ENCODE measurements at places on chromosomes 11 and 22.

DNA sequence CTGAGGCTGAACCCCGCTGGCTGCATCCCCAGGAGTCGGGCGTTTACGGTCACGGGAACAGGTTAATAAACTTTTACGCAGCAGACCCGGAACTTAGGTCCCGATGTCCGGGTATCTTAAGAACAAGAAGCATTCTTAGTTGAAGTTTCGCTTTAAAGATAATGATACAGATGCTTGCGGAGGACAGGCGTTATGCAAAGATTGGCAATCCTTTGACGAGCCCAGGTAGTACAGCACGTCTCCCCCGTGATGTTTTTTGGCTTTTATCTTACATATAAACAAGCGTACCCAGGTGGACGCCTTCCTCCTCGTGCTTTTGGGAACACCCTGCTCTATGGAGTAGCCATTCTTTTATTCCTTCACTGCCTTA is 871 bp upstream of the TOLLIP start:
- DNase-seq = no peak

DNA sequence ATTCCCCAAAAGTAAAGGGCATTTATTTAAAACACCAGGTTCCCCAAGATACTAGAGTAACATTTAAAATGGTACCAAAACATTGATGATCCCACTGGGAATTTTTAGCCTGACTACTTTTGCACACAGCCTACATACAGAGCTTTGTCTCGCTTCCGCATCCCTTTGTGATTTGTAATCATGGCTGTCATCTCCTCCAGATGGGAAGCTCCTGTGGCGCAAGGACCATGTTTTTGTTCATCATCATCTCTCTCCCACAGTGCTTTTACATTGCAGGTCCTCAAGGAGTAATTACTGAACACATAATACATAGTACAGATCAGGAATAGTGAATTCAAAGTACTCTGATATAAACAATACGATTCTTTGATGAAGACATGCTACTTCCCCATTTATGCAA is 231.2 kb upstream of the MTNR1B start:
- DNase-seq = no peak

DNA sequence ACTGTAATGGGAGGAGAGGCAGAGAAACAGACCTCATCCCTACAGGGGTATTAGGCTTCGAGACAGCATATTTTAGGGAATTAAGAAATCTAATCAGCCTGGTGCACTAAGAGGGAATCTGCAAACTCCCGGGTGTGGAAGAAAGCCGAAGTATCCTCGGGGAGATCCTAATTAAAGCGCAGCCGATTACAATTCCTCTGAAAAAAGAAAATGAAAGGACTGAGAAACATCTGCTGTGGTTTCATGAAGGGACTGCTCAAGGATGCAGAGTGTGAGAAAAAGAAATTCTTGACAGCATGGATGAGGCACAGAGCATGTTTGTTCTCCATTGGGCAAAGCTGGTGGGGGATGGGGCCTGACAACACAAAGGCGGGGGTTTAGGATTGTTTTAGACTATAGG is 290.0 kb upstream of the LARGE1 start:
- DNase-seq = no peak

DNA sequence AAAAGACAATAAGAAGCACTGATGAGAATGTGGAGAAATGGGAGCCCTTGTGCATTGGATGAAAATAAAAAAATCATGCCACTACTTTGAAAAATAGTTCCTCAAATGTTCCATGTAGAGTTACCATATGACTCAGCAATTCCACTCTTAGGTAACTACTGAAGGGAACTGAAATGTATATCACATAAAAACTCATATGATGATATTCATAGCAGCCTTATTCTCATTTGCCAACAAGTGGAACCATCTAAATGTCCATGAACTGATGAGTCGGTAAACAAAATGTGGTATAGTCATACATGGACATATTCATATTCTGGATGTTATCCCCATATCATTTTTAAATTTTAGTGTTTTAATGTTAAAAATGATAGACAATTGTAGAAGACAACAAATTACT is 3.5 kb downstream of the KRTAP5-9 start:
- DNase-seq = no peak

GRCh38 chr22:35887296-35887875 is 141.2 kb downstream of the RBFOX2 start:
- no peak for DNase-seq

DNA sequence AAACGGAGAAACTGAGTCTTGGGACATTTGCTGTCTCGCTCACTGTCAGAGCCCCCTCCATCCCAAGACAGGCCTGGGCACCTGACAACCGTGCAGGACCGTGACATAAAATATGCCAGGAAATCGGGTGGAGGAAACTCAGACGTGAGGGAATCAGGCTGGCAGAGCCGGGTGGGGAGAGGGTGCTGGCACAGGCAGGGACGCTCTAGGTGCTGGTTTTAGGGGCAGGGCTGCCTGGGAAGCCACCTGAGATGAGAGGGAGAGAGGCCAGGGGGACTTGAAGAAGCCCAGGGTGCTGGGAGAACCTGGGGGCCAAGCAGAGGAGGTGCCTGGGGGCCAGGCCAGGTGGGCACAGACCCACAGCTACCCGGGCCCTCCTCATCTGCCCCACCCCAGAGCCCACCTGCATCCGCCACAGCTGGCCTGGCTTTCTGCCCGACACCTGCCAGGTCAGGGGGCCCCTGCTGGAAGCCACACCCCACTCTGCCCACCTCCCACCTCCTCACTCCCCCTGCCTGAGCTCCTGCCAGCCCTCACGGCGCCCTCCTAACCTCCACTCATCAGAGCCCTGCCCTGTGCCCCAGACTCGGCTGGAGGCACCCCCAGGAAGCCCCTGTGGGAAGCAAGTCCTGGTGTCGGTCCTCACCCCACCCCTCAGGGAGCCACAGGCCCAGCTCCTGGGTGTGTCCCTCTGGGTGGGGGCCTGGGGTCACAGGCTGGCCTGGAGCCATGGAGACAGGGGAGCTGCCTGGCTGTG is 27.3 kb upstream of the MUC5AC start:
- DNase-seq = no peak

GRCh38 chr11:118417801-118418200 is 16.4 kb downstream of the ATP5MG start:
- DNase-seq = no peak

DNA sequence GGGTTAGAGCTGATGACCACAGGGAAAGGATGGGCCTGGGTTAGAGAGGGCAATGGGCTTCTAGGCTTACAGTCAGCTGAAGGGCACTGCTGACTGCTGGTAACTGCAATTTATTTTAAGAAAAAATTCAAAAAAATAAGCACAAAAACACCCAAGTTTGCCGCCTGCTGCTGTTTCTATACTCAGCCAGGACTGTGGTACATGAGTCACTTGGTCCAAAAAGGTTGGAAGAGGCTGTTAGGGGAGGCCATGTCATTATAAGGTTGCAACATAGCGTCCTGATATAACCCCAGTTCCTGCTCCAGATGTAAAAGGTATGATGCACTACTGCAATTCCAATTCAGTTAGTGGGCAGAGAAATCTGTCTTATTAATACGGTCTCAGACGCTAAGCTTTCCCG is 98.9 kb downstream of the ETS1 start:
- DNase-seq = no peak

DNA sequence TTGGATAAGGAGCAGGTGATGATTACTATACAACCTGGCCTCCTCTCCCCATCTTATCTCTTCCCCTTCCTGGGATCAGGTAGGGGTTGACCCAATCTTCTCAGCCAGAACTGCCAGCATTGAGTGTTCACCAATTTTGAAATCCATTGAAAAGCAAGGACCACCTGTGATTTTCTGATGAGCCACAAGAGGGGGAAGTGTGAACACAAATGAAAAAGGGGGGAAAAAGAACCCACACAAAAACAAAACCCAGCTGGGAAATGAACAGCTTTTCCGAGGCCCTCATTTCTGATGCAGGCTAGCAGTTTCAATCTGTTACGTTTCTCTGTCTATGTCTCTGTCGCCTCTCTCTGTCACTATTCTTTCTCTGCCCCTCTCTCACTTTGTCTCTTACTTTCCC is 161.9 kb downstream of the INSC start:
- no peak for DNase-seq

DNA sequence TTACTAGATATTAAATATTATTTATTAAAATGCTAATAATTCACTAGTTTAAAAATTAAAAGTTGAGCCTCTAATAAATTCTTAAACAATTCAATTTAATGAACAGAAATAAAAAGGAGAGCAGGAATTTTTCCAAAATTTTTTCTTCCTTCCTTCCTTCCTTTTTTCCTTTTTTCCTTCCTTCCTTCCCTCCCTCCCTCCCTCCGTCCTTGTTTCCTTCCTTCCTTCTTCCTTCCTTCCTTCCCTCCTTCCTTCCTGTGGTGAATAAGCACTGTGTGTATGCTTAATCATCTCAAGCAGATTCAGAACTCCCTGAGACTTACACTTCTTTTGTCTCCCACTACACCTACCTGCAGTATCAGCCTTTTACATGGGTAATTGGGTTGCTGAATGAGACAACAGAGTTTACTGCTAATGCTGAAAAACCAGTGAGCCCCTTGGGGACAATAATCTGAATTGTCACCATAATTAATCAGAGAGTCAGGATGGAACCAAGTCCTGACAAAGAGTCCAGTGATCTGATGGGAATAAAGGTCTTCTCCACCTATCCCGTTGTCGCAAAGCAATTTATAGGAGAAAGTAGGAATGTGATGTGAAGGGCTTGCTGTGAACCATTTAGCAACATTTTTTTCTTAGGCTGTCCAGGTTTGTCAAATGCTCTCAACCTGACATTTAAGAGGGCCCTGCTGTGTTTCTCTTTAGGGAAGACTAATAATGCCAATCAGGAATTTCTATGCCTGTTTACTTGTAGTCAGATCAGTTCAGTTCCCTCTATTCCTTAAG is 58.1 kb upstream of the CEP295 start:
- no peak for DNase-seq

- DNase-seq = no peak
Observed at GRCh38 chr22:42261296-42261695, 9.2 kb downstream of the TCF20 start.

GRCh38 chr11:119942583-119943297 is 195.2 kb downstream of the TRIM29 start:
- no peak for DNase-seq

DNA sequence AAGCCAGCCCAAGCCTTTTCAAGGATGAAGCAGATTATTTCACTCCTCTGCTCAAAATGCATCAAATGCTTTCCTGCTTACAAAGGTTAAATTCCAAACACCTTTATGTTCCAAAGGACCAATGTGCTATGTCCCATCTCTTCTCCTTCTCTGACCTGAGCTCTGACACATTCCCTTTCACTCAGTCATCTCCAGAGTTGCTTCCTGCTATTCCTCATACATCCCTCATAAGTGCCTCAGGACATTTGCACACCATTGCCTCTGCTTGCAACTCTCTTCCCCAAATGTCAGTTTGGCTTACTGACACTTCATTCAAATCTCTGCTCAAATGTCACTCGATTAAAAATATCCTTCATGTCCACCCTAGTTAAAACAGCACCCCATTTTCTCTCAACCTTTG is 53.3 kb upstream of the BMAL1 start:
- no peak for DNase-seq

DNA sequence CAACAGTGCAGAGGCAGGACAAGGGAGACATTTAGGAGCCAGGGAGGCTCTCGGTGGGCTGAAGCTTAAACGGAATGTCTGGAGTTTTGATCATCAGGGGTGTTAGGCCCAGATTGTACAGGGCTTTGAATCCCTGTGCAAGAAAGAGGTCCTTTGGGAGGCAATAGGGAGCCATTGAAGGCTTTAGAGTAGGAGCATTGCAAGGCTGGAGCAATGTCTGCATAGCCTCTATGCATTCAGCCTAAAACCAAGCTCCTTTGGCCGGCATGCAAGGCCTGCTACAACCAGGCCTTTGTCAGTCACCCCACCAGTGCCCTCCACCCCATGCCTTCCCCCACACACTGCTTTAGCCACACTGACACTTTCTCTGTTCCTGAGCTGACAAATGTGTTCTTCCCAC is 47.4 kb upstream of the FGF3 start:
- no peak for DNase-seq

DNA sequence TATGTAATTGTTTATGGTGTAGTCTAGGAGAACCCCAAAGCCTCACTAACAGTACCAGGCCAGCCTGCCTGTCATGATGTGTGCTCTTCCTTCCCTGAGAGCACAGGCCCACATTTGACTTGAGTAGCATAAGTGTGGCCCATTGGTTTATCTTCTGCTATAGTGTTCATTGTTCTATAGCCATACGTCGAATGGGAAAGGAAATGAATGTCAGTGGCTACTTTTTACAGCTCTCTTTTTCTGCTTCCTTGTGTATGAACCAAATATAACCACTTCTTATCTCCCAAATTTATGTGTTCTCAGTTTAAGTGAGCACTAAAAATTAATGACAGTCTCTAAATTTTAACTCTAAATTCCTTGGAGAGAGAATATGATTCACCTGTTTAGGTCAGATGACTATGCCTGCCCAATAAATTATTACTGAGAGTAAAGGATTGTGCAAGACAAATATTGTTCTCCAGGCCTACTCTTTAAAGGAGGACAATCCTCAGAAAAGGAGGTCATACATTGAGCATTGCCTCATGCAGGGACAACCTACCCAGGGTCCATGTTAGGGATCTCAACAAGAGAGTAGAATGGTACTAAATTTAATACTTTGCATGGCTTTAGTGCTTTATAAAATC is 222.9 kb upstream of the ARHGAP20 start:
- DNase-seq = no peak

- DNase-seq = no peak
Observed at GRCh38 chr11:113906038-113906437, 1.4 kb downstream of the HTR3B start.

GRCh38 chr22:36713436-36713835 is 9.9 kb upstream of the CACNG2 start:
- no peak for DNase-seq

GRCh38 chr11:12179531-12179930 is 69.1 kb downstream of the MICAL2 start:
- DNase-seq = no peak

DNA sequence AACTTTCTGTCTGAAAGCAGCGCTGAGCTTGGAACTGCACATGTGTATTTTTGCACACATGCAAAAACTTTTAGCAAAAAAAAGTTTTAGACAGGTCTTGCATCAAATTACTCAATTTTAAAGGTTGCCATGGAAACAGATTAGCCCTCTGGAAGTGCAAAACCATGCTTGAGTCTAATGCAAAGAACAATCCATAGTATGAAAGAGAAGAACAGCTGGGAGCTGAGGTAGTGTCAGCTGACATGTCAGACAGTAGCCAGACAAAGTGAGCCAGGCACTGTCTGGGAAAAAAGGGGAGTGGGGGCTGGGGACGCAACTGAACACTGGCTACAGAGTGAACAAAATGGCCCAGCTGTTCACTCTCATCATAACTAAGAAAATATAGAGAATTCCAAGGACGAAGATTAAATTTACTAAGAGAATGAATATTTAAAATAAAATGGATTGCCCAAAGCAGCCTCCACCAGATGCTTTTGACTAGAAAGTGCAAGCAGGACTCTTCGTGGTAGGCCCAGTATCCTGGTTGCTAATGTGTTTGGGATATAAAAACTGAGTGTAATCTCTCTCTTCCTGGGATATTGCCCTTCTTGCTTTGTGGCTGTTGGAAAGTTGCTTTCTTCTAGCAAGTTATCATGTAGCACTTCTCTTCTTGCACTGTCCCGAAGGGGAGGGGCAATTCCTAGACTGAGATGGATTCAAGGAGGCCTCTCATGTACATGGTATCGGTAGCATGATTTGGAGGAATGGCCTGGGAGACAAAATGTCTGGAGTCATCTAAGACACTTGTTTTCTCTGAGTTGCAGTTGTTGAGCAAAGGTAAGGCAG is 434.1 kb upstream of the FAT3 start:
- peak; percentile 13 for DNase-seq
